ENCODE measurements at places on chromosomes 2 and 18.

- DNase-seq = no peak
Measured at GRCh38 chr2:126635281-126635680, 20.7 kb upstream of the GYPC start.

GRCh38 chr2:10240911-10241610 is 61.6 kb upstream of the HPCAL1 start:
- DNase-seq = no peak

- no peak for DNase-seq
Measured at GRCh38 chr2:28469304-28469703, 26.6 kb upstream of the PLB1 start.

DNA sequence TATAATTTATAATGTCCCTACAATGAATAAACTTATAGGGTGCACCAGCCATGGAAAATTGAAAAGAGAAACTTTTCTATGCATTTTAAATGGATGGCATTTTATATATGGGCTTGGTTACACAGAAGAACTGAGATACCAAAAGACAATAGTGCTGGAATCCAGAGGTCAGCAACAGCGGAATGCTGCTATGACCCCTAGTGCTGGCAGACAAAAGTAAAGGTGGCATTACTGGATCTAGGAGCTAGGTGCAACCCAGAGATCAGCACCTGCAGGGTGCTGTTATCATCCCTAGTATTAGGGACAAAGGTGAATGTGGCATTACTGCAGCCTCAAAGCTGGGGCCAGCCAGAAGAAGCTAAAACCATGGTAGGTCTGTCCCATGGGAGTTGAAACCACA is 392.7 kb upstream of the ST6GAL2 start:
- DNase-seq = no peak

GRCh38 chr2:77009307-77009706 is 512.9 kb downstream of the LRRTM4 start:
- no peak for DNase-seq

DNA sequence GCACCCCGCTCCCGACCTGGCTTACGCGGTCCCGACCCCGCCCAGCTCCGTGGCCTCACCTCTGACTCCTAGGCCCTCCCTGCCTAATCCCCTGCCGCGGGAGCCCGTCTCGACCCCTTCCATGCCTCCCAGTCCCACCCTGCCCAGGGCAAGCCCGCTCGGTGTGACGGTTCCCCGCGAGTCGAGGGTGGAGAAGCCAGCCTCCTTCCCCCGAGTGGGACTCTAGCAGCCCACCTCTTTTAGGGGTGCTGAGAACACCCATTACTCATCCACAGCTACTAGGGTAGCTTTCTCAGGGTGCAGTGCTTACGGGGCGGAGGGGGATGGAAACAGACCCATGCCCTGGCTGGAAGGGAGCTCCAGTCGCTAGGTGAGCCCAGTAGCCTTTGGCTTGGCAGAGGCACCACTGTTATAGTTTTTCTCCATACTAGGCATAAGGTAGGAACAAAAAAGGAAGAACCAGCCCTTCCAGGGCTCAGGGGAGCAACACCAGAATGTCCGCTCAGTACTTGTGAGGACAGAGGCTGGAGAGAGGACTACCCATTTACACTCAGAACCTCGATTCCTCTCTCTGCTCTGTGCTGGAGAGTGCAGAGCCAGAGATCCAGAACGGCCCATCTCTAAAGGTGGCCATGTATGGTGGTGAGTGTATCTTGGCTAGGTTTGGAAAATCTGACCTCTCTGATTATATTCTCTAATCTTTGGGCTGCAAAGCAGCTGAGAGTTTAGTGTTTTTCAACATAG is 606 bp downstream of the AGBL5 start:
- no peak for DNase-seq

DNA sequence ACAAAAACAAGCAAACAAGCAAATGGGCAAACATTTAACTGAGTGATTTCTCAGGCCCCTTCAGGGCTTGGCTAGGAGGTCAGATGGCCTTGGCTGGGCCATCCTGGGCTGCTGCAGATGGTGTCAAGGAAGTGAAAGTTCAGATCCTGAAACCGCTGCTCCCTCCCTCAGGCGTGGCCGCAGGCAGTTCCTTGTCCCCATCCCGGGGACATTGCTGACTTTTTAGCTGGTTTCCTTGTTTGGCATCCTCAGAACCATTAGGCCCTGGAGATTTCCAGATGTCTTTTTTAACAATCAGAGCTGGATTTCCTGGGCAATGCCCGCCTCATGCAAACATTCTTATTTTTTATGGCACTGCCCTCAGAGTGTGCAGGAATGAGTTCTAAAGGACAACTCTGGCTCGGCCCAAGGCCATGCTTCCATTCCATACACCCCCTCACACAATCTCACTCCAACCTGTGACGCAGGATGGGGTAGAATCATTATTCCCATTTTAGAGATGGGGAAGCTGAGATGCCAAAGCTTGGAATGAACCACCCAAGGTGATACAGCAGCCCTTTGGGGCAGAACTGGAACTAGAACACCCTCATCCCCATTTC is 86.1 kb upstream of the ZCCHC2 start:
- no peak for DNase-seq

- DNase-seq = no peak
Measured at GRCh38 chr18:59123588-59124369, 15.9 kb upstream of the SEC11C start.

DNA sequence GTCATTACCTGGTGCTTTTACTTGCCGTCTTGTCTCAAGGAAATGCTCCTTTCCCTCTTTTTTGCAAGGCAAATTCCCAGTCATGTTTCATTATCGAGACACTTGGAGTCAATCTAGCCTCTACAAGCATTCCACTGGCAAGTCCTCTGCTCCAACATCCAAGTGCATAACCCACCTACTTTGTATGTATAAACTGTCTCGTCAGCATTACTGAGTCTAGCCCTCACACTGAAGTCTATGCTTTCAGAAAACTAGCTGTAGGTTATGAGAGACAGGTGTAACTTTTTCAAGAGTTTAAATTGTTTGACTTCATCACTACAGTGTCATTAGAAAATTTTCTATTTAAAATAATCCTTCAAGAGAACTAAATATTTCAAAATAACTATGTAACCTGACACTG is 319.2 kb downstream of the NBAS start:
- DNase-seq = no peak

- no peak for DNase-seq
Measured at GRCh38 chr2:144703852-144704708, 184.2 kb upstream of the ZEB2 start.

GRCh38 chr2:150286730-150287362 is 200.6 kb downstream of the RND3 start:
- DNase-seq = no peak

DNA sequence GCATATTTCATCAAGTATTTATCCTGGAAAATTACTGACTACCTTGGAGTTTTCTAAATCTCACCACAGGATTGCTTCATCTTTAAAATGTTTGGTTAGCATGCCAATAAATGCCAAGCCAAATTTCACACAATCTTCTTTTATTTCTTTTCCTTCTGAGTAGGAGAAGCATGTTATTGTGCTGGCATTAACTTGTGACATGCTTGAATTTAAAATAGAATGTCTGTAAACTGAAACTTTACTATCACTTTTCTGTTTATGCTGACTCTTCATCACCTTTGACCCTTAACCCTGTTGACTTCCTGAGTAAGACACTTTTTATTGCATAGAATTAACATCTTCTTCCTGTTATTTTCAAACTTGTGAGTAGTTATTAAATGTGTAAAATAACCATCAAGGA is 56.2 kb upstream of the LRRTM4 start:
- no peak for DNase-seq

GRCh38 chr2:201781557-201782051 is 871 bp upstream of the ALS2 start:
- DNase-seq = no peak

GRCh38 chr18:7062811-7063210 is 54.8 kb downstream of the LAMA1 start:
- no peak for DNase-seq

DNA sequence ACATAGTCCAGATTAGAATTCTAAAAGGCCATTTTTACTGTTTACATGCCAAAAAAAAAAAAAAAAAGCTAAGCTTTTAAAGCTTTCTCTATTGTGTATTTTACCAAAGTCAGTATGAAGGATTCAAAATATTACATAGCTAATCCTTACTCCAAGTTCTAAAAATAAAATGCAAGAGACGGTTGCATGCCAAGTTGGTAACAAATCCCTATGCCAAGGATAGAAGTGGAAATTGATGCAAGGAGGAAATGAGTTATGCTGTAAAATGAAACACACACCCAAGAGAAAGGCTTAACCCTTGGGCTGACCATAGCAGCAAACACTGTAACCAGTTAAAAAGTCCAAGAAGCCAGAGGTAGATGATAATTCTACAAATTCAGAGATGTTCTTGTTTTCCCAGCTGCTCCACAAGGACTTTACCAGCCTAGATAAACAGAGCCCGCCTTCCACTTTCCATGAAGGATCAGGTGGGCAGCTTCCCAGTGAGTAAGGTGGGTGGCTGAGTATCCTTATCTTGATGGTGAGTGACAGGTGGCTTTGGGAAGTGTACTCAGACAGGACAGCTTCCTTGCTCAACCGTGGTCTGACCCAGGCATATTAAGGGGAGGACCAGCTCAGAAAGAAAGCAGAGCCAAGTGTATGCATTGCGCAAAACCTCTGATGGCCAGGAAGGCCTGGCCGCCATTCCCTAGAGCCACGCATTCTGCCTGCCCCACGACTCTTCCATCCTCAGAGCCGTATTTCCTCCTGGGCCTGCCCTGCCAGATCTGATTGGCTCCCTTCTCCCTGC is 34.4 kb downstream of the ATP8B1 start:
- no peak for DNase-seq

- no peak for DNase-seq
Measured at GRCh38 chr2:70132244-70133126, 45.2 kb downstream of the PCBP1 start.

- no peak for DNase-seq
Measured at GRCh38 chr18:75169411-75169810, 39.5 kb downstream of the PTGR3 start.

GRCh38 chr2:111194835-111195621 is 74.3 kb downstream of the BCL2L11 start:
- DNase-seq = peak; percentile 98

GRCh38 chr2:213315168-213315876 is 31.1 kb downstream of the SPAG16 start:
- DNase-seq = peak; percentile 11

DNA sequence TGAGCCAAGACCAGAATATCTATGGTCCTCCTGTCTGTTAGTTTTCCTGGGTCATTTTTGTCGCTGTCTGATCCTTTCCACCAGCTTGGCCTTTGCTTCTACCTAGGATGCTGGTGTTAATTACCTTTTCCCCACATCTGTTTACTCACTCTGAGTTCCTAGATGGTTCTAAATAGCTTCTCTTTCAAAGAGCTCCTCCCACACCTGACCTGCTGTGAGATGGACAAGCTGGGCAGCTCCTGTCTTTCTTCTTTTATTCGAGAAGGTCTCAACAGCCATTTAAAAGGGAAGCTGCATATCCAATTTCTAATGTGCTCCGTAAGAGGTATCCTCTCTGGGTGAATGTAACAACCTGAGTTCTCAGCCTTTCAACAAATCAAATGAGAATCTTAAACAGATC is 156.2 kb downstream of the HRH4 start:
- DNase-seq = no peak

DNA sequence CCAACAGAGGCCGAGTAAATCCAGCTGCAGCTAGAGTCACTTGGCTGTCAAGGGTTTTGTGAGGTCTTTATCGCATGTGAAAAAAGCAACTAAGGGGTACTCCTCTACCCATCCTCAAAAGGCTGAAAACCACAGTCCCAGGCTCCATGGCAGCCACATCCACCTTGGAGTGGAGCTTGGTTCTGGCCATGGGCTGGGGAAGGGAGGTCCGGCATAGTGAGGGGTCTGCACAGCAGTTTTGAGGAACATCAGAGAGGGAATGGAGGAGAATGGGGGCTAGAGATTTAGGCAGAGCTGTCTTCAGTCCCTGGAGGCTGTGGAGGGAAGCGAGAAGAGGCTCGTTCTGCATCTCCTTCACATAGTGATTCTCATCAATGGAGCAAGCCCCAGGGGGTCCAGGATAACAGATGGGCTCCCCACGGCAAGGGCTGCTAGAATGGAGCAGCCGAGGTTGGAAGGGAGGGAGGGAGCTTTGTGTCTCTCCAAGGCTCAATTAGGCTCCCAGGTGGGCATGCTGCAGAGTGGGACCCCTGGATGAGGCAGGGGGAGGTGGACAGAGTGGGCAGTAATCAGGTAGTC is 21.0 kb downstream of the MROH2A start:
- no peak for DNase-seq

- no peak for DNase-seq
Measured at GRCh38 chr2:26612034-26612433, 29.1 kb downstream of the CIB4 start.

DNA sequence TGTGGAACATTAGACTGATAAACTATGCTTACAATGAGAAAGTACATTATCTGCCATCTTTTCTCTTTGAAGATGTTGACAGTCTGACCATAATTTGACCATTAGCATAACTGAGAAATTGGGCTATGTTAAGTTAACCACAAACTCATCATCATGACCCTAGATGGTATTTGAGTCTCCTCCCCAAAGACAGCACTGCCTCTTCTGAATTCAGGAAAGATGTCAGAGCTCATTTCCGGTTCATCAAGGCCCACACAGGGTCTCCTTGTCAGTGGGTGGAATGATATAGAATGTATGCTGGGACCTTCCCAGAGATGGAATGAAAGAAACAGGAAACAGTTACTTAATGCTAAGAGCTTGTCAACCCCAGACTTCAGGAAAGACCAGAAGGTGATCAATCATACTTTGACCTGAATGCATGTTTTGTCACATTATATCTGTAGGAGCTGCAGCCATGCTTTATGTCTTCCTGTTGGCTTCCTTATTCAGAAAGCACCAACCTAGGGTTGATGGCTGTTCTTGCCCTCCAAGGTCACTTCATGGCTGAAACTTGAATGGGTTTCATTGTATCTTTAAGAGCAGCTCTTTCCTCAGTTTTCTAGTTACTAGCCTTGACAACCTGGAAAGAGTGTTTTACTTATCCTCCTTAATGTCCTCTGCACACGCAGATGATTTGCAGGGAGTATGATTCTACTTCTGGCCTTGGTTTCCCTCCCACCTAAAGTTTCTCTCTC is 99.1 kb upstream of the NEUROD1 start:
- no peak for DNase-seq

DNA sequence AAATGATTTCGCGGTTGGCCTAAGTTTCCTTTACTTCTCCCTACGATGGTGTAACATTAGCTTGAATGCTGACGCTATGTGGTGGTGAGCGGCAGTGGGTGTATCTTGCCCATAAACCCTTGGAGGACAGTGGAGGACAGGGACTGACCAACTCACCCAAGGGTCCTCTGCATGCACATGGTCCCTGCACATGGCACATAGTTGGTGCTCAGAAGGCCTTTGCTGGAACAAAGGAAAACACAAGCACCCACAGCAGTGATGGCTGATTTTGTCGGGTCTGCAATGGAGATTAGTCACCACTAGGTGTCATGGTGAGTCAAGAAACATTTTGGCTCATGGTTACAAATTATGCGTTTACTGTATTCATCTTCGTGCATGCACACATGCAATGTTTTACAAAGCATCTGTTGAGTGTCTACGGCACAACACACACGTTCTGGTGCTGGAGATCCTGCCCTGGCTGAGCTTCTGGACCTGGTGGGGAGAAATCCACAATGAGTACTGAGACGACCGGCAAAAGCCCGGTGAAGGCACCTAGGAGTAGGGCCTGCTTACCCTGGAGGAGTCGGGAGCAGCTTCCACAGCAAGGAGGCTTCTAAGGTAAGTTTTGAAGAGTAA is 44.0 kb downstream of the PDCL3 start:
- DNase-seq = no peak
